Esophagus squamous epithelium (tissue), 5 donors: ENCODE measurements at places on chromosomes 6 and 20.

DNA sequence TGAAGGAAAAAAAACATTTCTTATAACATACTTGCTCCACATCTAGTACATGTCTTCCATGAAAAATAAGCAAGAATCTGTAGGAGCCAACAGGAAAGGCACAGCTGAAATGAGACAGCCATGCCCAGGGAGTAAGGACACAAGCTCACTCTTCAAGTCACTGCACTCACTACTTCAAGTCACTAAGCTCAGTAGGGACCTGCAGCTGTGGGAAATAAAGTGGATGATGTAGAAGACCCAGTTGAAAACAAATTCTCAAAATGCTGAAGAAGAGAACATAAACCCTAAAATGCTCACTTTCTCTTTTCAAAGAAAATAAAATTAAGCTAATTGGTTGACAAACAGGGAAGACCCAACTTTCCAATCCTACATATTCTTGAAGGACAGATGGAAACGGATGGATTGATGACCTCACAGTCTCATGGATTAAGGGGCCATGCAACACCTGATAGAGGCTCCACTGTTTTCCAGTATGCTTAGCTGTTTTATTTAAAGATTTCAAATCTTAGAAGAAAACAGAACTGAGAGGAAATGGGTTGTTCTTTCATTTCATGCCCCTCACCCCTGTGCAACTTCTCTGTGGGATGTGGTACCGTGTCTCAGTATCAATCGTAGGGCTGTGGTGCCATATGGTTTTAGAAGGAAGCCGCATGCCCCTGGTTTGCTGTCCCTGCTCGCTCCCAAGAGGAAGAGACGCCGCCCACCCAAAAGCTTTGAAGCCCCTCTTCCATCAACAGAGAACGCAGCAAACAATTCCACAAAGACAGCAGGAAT, 133.3 kb downstream of the WDR27 start:
- DNase-seq: no peak

GRCh38 chr6:129890164-129890563, 29.0 kb upstream of the TMEM244 start:
- no peak for DNase-seq

GRCh38 chr6:56868687-56869086, 86.2 kb upstream of the BEND6 start:
- DNase-seq: no peak

- DNase-seq: no peak
Measured at GRCh38 chr6:161630674-161631073, 356.8 kb upstream of the AGPAT4 start.

DNA sequence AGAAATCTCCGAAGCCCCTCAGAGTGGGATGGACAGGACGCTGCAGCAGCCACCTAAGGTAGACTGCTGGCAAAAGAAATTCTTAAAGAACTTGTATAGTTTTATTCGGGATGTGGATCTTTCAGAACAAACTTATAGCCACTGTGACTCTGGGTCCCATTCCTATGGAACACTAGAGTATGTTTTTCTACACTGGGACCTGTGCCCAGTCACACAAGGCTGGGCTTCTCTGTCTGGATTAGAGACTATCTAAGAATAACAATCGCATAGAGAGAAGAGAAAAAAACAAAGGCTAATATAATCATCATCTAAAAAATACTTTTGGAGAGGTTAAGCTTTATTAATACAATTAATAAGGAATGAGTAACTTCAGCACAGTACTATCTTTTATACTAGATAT, 28.9 kb downstream of the RMND1 start:
- DNase-seq: no peak

DNA sequence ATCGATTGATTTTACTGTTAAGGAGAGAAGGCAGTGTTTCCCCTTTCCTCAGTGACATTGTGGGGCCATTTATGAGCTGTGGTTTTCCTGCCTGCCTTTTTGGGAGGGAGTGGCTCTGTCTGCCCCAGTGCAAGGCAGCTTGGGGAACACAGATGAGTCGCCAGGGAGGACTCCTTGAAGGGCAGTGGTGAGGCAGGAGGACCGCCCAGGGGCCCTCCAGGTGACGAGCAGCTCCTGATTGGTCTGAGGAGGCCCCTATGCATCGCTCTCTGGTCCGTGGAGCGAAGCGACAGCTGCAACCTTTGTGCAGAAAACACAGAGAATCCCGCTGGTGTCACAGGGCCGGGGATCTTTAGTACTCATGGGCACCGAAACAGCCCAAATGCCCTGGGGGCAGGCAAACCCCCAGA, 100.3 kb downstream of the TMEM242 start:
- no peak for DNase-seq

GRCh38 chr20:33127422-33128097, 40.4 kb upstream of the BPIFA2 start:
- no peak for DNase-seq

- DNase-seq: no peak
Measured at GRCh38 chr6:64733433-64733832, 973.6 kb downstream of the EYS start.

DNA sequence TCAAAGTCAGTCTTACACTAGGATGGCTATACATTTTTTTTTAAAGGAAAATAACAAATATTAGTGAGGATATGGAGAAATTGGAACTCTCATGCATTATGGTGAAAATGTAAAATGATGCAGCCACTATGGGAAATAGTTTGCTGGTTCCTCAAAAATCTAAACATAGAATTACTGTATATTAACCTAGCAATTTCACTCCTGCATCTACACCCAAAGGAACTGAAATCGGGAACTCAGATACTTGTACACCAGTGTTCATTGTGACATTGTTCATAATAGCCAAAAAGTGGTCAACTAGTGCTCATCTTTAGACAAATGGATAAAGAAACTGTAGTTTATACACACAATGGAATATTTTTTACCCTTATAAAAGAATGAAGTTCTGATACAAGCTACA, 110.7 kb downstream of the UTRN start:
- no peak for DNase-seq
